Effector CD8-positive, alpha-beta T cell (primary cell): ENCODE measurements at places on chromosomes 6 and 20.

- DNase-seq: no peak
These were observed 26.1 kb downstream of the NPEPL1 start for GRCh38 chr20:58718729-58719128.

- no peak for DNase-seq
These were observed 11.3 kb downstream of the KCNK15 start for GRCh38 chr20:44756956-44757355.

- DNase-seq: no peak
These were observed 40.1 kb downstream of the CYP24A1 start for GRCh38 chr20:54133434-54134427.

DNA sequence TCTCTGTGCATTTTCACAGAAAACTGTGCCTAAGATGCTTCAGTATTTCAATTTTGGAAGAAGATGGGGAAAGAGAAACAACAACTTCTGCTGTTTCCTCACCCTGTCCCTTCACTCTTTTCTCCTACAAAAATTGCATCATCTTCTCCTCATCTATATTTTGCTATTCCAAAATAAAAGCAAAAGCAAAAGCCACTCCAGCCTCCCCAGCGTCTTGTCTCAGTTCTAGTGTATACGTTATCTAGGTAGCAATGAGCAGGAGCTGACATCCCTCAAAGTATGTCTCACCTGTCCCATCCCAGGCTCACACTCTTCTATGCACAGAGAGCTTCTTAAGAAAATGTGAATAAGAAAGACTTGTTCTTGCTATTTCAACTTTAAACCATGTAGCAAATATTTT lies 163.8 kb upstream of the TAB2 start:
- DNase-seq: no peak

- DNase-seq: no peak
These were observed 9.2 kb downstream of the TP53INP2 start for GRCh38 chr20:34713194-34713943.
